ENCODE measurements at places on chromosomes 7 and 10.

DNA sequence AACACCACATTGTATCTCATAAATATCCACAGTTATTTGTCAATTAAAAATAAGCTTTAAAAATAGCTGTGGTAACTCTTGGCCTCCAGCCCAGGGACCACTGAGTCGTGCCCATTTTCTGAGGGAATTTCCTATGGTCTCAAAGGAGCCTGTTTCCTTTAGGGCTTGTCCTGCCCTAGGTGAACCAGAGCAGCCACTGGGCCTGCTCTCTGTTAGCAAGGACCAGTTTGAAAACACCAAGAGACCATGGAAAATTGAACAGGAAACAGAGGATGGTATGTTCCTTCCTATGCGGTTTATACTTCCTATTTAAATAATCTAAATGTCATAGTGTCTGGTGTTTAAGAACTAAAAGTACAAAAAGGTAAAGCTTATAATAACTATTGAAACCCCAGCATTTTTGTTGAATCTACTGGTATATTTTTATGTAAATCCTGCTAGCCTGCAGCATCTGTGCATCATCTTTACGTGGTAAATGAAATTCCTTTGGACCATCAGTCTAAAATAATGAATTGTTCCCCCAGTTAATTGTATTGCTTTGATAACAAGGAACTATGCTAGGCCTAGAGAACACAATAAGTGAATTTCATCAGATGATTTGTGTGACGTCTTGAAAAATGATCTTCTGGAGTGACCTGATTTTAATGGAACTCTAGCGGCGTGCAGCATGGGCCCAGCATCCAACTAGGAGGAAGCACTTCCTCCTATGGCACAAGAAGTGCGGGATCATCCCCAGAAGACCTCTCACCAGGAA lies 333.7 kb downstream of the GFRA1 start:
- DNase-seq: no peak

- peak; percentile 22 for DNase-seq
Measured at GRCh38 chr10:35409094-35409582, 72.8 kb downstream of the CCNY start.

GRCh38 chr10:35961501-35961900 lies 319.4 kb upstream of the FZD8 start:
- DNase-seq: no peak

- no peak for DNase-seq
Measured at GRCh38 chr7:42953994-42954393, 21.8 kb downstream of the MRPL32 start.

- no peak for DNase-seq
Measured at GRCh38 chr10:80498078-80498832, 39.4 kb upstream of the SH2D4B start.

DNA sequence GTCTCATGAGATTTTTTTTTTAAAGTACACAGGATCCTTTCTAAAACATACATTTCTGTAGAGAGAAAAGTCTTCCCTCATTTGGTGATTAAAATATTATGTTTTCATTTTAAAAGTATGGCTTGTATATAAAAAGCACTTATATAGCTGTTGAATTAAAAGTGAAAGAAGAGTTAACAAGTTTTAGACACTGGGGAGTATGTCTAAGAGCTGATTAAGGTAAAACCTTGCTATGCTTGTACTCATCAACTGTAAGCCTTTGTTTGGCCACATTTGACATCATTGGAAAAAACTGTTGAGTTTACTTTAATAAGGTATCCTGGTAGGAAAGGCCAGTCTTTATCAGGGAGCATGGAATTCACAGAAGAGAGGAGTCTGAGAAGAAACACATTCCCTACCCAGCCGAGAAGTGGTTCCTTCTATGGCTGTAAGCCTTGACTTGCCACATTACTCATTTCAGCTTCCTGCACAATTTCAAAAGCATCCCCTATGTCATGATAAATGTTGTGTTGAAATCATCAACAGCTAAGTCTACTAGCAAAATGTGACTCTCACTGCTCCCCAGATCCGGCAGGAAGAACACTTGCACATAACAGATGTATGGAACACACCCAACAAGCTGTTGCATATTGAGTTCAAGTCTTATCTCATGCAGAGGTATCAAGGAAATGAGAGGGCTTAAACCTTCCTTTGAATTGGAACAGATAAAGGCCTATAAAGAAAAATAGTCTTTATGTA lies 171.8 kb upstream of the CDK1 start:
- DNase-seq: no peak

DNA sequence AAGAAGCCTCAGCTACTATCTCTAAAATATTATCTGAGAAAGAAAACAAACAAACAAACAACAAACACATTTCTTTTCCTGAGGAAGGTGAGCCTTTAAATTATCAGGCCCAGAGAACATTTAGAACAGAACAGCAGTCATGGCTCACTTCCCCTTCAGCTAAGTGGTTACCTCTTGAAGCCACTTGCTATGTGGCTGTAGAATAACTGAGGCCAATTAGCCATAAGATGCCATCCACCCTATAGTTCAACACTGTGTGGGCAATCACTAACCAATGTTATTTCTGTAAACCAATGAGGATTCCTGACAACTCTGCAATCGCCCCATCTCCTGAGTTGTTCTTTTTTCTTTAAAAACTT lies 3.7 kb upstream of the UPP1 start:
- DNase-seq: no peak

DNA sequence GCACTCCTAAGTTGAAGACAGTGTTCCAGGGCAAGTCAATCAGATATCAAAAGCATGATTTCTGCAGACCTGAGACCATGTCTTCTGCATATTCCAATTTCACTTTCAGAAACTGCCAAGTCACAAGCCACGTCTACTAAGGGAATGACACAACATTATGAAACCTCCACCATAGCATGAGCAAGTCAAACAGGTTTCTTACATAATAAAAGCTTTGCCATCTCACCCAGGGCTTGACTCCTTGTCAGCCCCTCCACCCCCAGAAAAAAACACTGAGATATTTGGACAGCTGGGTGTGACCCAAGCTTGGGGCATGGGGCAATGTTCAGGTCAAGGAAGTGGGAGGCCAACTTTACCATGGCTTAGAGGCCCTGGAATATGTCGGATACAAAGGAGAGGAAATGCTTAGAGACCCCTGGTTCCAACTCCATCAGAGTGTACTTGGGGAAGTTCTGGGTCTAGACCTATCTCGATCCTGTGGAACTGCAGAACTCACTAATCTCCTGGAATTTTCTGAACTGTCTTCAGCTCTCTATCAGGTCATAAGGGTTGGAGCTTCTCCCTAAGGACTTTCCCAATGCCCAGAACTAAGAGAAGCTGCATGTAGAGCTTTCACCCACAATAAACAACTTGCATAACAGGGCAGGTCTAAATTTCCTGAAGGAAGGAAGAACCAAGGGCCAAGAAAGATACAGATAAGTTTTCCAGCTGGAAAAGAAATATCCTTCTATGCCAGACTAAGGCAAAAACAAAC lies 80.6 kb upstream of the NAMPT start:
- no peak for DNase-seq

- no peak for DNase-seq
Measured at GRCh38 chr7:73987298-73987697, 40.7 kb upstream of the ELN start.

- no peak for DNase-seq
Measured at GRCh38 chr7:55310287-55311025, 54.7 kb upstream of the LANCL2 start.

DNA sequence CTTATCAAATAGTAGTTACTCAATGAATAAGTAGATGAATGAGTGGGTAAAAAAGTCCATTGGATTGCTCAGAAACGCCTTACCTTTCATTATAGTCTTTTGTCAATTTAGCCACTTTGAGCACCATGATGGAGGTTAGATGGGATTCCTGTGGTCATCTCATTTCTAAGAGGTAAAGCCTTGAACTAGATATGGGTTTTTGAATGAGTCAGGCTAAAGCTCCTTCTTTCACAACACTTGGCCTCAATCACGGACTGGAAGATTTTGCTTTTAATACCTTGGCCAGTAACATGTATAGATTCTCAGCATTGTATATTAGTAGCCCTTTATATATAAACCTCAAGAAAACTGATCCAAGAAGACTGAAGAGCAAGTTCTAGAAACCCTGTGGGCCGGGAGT lies 99.7 kb upstream of the CCDC6 start:
- DNase-seq: no peak

- DNase-seq: no peak
Measured at GRCh38 chr7:70728872-70729552, 402.9 kb upstream of the GALNT17 start.

DNA sequence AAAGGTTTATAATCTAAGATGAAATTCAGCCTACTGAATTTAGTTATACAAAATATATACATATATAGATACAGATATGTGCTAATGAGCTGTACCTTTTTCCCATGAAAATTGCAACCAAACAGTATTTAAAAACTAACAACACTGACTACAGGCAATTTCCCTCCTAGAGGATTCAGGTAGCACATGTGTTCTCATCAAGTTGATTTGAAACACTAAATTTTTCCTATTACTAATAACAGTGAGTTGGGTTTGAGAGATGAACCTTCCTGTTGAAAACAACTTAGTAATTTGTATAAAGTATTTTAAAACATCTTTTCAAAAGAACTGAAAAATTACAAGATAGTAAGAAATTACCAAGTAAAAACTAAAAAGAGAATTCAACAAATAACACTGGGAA lies 51.5 kb downstream of the COA1 start:
- no peak for DNase-seq

DNA sequence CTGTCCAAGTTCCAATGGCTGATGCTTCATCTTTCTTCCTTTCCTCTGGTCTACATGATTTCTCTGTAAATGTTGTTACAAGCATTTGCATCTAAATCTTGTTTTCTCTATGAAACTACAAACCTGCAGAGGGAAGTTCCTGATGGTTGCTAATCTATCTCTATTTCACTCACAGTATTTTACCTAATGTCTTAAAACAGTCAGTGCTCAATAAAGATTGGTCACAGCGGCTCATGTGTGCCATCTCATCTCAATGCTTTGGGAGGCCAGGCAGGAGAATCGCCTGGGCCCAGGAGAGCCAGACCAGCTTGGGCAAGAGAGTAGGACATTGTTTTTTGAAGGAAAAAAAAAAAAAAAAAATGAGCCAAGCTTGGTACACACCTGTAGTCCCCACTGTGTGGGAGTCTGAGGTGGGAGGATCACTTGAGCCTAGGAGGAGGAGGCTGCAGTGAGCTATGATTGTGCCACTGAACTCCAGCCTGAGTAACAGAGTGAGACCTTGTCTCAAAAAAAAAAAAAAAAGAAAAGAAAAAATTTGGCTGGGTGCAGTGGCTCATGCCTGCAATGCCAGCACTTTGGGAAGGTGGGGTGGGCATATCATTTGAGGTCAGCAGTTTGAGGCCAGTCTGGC lies 71.3 kb upstream of the ARMC3 start:
- DNase-seq: no peak

DNA sequence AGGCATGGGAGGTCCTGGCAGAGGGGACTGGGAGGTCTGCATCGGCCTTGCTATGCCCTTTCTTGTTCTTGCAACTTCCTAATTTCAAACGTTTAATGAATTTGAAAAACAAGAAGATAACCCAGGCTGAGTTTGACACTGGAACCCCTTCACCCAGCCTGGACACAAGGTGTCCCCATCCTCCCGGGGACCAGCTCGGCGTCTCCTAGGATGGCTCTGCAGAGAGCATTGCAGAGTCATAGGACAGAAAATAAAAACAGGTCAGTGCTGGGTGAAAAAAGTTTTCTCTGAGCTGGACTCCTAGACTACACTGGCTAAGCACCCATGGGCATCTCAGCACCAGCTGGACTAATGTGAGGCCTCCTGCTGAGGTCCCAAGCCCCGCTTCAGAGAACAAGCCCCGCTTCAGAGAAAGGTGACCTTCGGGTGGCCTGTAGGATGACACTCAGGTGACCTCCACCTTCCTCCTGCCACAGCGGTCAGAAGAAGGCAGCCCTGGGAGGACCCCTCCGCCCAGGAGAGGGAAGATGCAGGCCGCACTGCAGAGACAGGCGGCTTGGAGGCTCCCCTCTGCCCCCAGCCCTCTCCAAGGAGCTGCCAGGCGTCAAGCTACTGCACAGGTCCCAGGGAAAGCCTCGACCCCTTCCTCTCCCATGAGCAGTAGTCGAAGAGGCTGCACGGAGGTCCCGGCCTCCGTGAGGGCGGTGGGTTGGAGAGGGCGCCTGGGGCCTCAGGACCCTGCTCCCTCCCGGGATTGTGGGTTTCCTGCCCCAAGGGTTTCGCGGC lies 9.3 kb upstream of the UNCX start:
- no peak for DNase-seq

DNA sequence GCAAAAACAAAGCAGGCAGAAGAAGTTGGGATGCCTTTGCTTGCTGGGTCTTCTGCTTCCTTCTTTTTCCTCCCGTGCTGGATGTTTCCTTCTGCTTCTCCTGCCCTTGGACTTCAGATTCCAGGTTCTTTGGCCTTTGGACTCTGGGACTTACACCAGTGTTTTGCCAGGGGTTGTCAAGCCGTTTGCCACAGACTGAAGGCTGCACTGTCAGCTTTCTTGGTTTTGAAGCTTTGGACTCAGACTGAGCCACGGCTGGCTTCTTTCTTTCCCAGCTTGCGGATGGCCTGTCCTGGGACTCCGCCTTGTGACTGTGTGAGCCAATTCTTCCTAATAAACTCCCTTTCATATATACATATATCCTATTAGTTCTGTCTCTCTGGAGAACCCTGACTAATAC lies 11.3 kb upstream of the LCOR start:
- DNase-seq: no peak

DNA sequence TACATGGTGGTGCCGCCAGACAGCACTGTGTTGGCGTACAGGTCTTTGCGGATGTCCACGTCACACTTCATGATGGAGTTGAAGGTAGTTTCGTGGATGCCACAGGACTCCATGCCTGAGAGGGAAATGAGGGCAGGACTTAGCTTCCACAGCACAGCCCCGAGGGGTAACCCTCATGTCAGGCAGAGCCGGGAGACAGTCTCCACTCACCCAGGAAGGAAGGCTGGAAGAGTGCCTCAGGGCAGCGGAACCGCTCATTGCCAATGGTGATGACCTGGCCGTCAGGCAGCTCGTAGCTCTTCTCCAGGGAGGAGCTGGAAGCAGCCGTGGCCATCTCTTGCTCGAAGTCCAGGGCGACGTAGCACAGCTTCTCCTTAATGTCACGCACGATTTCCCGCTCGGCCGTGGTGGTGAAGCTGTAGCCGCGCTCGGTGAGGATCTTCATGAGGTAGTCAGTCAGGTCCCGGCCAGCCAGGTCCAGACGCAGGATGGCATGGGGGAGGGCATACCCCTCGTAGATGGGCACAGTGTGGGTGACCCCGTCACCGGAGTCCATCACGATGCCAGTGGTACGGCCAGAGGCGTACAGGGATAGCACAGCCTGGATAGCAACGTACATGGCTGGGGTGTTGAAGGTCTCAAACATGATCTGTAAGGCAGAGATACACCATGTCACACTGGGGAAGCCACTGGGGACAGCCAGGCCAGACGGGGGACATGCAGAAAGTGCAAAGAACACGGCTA lies 104.6 kb upstream of the TNRC18 start:
- DNase-seq: peak; percentile 36

DNA sequence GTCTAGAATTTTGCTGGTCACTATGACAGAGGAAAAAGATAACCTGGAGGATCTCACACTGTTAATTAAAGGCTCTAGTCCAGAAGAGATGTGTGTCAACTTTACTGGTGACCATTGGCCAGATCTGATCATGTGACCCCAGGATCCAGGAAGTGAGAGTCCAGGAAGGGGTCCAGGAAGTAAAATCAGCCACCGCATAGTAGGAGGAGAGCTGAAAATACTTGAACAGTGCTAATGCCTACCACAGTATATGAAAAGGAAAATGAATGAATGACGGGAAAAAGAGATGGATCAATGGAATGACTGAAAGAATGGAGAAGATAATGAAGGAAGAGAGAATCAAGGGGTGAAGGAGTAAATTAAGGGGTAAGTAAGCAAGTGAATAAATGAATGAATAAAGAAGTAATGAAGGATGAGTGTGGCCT lies 415.3 kb downstream of the RPS24 start:
- no peak for DNase-seq

GRCh38 chr7:128148676-128149075 lies 92.4 kb upstream of the LEP start:
- DNase-seq: no peak
